ENCODE measurements at places on chromosomes 12 and 14.

GRCh38 chr12:93536111-93536765 lies 36.2 kb upstream of the SOCS2 start:
- DNase-seq = no peak

DNA sequence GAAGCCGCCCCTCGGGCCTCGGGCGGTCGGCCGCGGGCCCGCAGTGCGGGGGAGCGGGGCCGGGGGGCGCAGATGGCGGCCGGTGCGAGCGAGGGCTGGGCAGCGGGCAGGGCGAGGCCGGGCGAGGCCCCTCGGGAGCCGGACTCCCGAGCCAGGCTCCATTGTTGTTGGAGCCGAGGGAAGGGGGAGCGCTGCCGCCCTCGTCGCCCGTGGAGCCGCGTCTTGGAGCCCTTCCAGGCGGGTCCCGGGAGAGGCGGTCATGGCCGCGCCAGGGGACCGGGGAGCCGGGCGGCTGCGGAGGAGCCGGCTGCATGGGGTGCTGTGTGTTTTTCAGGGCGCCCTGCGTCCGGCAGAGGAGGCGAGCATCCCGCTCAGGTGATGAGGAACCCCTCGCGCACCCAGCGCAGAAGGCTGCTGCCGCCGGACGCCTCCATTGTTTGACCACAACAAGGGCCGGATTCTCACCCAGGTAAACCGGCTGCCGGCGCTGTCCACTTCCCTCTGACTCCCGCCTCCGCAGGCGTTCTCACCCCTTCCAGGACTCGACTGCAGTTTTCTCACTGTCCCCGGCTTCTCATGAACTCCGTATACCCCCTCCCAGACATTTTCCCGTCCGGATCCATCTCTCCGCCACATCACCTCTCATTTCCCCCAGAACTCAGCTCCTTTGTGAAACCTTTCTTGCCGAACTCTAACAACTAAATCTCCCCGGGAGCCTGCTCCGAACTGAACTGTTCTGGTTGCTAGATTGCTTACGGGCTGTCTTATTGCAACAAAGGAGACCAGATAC lies 732 bp downstream of the ZNF664 start:
- DNase-seq = no peak

DNA sequence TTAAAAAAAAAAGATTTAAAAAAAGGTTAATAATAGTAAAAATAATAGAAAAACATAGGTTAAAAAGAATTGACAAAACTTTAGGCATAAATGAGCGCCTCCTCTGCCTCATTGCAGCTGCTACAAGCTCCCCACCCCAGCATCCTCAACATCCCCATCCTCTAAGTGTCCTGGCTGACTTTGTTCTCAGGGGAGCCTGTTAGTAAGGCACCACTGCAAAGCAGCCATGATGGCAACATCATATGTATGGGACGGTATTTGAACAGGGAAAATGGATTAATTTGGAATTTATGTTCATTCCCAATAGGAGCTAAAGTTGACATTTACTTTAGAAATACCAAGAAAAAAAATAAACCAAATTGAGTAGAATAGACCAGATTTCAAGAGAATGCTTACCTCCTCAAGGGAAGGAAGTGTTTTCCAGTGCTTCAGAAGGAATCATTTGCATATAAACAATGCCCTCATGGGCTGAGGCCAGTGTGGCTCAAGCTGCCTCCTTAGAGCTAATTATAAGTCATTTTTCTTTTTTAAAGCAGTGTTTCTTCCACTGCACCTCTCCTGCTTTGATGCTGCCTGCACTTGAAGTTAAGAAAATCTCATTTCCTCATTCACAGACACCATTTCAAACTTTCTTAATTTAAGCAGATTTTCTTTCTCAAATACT lies 59.6 kb downstream of the DACT1 start:
- no peak for DNase-seq

GRCh38 chr12:112514926-112515642 lies 96.3 kb downstream of the PTPN11 start:
- DNase-seq = no peak

GRCh38 chr12:4148418-4149056 lies 125.0 kb upstream of the CCND2 start:
- DNase-seq = no peak

DNA sequence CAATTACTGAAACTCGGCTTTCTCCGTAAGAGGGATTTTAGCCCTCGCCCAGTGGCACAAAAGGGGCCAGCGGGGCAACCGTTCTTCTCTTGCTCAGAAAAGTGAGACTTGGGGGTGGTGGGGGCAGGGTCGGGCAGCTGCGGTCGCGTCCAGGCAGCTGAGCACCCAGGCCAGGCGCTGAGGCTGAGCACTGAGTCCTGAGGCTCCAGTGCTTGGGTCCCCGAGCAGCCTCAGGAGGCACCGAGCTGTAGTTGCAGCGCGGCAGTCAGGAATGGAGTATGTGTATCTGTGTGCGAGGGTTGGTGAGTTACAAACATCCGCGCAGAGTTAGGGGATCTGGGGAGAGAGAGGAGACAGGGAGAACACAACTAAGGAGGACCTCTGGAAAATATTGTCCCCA lies 4.1 kb upstream of the HOXC6 start:
- no peak for DNase-seq

GRCh38 chr12:30243426-30243825 lies 452.2 kb downstream of the IPO8 start:
- no peak for DNase-seq

DNA sequence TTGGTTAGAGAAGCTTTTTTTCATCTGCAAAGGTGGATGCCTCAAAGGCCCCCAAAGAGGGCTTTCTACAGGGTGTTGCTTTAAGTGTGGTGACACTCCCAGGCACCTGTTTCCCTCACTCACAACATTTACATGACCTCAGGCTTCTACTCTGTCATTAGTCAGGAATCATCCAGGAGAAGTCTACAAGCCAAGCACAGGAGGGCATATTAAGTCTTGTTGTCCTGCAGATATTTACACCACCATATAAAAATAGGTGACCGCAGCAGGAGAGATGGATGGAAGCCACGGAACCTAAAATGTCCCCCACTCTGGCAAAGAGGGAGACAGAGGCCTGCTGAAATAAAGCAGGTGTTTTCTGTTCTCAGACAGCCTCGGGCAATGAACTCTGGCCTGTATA lies 7.5 kb upstream of the DPF3 start:
- DNase-seq = no peak

GRCh38 chr12:20044351-20044750 lies 324.0 kb upstream of the PDE3A start:
- DNase-seq = no peak

DNA sequence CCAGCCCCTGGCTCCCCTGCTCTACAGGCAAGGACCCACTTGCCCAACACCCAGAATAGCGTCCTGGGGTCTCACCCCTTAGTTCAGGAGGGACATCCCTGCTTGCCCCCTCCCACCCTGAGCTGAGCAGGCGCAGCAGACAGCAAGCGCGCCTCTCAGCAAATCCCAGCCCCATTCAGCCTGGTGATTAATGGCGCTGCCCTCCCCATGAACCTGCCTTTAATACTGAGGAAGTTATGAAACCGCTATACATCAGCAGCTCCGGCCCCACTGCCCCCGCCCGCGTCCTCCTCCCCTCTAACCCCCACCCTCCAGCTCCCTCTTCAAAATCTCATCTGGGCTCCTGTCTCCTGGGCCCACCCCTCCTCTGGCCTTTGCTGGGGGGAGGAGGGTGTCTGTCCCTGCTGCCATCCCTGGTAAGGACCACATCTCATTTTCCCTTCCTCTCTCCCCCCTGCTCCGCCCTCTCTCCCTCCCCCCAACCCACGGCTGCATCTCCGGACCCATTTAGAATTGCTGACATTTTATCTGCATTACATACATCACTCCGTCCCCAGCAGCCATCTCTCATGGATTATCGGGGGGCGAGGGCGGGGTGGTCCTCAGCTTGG lies 7.1 kb upstream of the SMUG1 start:
- DNase-seq = no peak

DNA sequence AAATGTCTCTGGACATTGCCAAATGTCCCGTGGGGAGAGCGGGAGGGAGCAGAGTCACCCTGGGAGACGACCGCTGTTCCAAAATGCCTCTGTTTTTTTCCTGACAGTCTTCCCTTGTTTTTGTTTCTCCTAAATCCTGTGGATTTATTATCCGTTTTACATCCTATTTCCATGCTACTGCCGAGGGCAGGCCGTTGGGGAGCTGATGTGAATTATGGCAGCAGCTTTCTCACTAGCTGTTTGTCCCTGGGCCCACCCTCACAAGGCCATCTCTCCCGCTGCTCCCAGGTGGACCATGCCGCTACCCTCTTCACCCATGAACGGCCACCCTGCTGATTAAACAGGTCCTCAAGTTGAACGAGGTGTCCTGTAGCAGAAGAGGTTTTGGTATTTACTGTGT lies 55.2 kb downstream of the FBXL14 start:
- DNase-seq = no peak

GRCh38 chr12:61098031-61098580 lies 1162.1 kb upstream of the USP15 start:
- DNase-seq = no peak

DNA sequence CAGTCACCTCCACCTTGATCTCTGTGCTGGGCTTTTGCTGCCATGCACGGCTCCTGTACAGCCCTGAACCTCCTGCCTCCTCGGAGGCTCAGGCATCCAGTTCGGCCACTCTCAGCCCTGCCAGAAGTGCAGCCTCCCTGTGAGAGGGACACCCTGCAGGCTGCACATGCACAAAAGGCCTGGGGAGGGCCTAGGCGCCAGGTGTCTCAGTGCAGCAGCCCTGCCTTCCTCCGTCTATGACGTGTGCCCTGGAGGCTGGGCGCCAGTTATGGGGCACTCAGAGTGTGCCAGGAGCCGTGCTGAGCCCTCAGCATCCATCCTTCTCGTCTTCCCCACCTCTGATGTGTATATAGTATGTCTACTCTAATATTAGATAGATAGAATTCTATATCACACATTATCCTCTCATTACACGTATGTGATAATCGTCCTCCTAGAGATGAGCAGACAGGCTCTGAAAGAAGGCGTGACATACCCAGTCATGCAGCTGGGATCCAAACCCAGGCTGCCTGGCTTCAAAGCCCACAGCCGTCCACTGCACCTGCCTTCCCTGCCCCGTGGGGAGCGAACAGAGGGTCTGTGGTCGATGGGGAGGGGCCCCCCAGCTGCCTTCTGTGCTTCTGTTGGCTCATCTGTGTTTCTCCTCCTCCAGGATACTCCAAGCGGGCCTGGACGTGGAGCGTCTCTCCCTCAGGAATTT lies 101.1 kb downstream of the B4GALNT3 start:
- no peak for DNase-seq

Data from stimulated activated naive CD4-positive, alpha-beta T cell (primary cell).